IMR-90 (cell line): ENCODE measurements at places on chromosomes 1 and 21. TPM values are rescaled to one million over a fixed set of nuclear protein-coding genes. Genes with fewer than 3 reads are reported as not detected.

GRCh38 chr1:23290836-23291565 lies 53.1 kb downstream of the HNRNPR start:
- DNase-seq, result no peak

DNA sequence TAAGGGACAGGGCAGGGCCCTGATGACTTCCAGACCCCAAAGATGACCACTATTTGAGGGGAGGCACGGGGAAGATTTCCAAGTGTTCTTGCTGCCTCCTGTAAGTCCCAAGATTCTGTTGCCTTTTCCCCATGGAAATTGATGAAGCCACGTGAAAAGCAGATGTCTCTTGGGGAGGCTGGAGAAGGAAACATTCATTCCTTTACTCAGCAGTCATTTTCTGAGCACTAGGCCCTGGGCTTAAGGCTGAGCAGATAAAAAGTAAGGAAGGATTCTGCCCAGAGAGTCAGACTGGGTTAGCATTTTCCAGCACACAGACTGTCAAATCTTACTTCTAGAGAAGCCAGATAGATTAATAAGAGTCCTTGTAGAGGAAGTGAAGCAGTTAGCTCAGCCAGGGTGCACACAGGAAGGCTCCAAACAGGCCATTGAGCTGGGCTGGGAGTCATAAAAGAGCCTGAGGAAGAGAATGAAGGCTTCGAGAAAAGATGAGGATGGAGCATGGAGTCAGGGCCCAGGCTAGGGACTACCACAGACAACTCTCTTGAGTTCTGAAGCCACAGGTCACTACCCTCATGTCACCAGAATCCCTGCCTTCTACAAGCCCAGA lies 10.1 kb downstream of the EXTL1 start:
- DNase-seq, result peak; percentile 66

GRCh38 chr1:181021811-181022434 lies 747 bp downstream of the STX6 start:
- DNase-seq, result peak; percentile 73

- no peak for DNase-seq
These were observed 827 bp downstream of the PRKCZ start for GRCh38 chr1:2050793-2051682.

DNA sequence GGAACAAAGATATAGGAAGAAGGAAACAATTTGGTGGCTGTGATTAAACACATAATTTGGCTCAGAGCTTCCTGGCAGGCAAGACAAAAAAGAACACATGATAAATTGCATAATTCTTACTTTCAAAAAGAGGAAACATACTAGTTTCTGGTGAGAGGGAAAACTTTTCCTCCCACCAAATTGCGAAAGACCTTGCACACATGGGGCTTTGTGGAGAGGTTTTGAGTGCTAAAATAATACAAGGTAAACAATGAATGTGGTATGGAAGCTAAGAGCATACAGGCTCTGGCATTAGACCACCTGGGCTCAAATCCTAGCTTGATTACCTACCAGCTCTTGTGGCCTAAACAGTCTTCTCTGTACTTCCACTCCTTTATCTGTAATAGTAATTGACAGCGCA lies 140.2 kb upstream of the HOOK1 start:
- peak; percentile 24 for DNase-seq

DNA sequence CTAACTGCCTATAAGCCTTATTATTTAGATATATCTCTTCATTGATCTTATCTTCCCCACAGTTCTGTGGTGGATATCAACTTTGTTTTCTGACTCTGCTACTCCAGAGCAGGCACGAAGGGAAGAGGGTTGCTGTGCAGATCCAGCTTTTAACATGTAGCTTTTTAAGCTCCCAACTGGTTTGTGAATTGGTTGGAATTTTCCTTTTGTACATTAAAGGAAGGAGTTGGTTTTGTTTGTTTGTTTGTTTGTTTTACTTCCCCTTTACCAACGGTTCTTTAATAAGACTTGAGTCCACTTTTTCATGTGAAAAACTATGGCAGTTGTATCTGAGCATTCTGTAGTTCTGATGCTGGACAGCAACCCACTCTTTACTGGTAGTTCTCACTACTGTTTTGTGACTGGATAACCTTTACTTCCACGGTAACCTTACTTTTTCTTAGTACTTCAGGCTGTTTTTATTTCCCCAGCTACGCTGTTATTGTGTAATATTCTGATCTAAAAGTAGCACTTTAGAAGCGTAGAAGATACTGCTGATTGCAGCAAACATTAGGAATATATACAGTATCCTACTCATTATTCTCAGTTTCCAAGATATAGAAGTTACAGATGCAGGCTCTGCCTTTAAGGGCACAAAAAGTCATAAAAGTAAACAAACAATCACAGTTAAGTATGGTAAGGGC lies 1.6 kb downstream of the GNPAT start:
- DNase-seq, result peak; percentile 34

DNA sequence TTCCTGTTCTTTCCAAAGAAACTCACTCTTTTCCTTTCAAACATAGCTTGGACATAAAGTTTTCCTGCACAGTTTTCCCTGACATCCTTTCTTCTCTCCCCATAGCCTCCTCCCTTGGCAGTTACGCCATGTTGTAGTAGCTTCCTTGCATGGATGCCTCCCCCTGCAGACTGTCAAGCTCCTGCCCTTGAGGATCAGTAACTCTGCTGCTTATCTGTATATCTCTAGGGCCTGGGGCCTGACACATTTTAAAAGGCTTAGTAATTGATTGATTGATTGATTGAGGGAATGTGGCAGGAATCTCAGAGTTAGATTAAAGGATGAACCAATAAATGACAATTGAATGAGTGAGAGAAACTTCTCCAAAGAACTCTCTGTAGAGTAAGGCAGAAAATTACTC lies 143.7 kb downstream of the NEK7 start:
- no peak for DNase-seq

GRCh38 chr1:20496241-20496661 lies 10.2 kb upstream of the CAMK2N1 start:
- peak; percentile 82 for DNase-seq

DNA sequence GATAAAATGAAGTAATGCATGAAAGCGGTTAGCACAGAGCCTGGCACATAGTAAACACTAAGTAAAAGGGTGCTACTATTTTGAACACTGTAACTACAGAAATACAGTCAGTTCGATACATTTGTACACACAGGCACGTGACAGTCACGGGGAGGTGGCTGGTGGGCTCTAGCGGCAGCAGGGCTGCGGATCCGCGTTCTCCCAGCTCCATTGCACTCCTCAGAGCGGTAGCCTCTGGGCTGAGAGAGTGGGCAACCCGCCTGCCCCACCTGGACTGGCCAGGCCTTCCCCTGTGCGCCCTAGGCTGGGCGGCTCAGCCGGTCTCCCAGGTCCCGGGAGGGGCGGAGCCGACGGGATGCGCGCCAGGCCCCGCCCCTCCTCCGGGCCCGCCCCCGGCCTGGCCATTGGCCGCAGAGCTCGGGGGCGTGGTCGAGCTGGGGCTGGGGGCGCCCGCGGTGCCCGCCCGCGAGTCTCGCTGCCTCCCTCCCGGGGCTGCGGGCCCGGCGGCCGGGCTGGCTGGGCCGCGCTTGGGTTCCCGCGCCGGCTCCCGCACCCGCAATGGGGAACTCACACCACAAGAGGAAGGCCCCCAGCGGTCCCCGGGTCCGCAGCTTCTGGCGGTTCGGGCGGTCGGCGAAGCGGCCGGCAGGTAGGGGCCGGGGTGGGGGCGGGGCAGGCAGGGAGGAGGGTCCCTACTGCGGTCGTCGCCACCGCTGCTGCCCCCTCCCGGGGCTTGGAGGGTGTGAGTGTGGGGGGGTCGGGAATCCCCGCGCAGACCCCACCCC lies 51.2 kb upstream of the SYNC start:
- DNase-seq, result peak; percentile 48

GRCh38 chr1:34108269-34108668 lies 56.8 kb downstream of the CSMD2 start:
- no peak for DNase-seq

Gene MYBPHL
- not detected in 2 replicates for total RNA-seq

Gene FMO5
- 0.36 and 0.83 TPM in 2 replicates for total RNA-seq

Gene TNFSF4
- 19.7 and 23.6 TPM in 2 replicates for total RNA-seq
